Breast epithelium (tissue), 4 donors: ENCODE measurements at places on chromosomes 4 and X. TPM values are rescaled to one million over a fixed set of nuclear protein-coding genes. Genes with fewer than 3 reads are reported as not detected.

DNA sequence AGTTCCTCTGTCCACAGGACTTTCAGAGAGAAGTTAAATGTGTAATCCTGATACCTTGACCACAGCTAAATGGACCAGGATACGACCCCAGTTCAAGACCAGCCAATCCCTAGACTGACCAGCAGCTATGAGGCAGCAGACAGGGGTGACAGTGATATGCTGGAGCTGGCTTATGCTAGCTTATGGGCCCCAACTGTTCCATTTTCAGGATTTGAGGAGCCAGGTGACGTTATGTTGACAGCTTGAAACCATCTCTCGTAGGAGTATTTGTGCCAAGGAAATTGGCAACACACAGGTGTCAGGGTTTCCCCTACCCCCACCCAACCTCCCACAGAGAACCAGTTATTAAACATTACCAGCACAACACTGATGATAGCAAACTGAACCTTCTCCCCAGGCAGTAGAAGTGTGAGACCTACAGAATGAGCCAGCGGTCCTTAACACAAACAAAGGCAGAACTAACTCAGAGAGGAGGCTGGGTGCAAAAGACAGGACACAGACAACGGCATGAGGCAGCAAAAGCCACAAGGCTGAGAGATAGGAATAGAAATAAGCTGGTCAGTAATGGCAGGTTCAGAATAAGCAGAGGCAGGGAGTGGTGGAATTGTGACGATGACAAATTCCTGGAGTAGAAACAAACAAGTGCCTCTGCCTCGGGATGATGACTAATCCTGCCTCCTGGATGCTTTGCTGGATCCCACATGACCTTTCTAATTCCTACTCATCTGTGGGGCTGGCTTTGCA is 85.6 kb upstream of the CPEB2 start:
- no peak for DNase-seq

- DNase-seq: no peak
Measured at GRCh38 chrX:85620466-85620865, 241.0 kb upstream of the POF1B start.

GRCh38 chrX:134171661-134172587 is 65.1 kb upstream of the CCDC160 start:
- no peak for DNase-seq

DNA sequence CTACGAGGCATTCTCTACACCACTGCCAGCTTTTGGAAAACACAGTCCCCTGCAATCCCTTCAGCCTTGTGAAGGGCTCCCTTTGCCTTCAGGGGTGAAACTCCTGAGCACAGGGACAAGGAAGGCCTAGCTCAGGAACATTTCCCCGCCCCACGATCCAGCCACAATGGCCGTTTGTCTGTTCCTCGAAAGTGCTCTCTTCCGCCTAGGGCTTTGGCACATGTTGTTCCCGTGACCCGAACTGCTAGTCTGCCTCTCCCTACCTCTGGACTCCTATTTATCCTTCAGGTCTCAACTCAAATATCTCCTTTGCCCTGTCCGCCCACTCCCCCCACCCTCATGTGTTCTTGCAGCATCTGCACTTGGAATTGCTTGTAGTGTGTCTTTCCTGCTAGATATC is 12.1 kb downstream of the FGD1 start:
- peak; percentile 48 for DNase-seq

DNA sequence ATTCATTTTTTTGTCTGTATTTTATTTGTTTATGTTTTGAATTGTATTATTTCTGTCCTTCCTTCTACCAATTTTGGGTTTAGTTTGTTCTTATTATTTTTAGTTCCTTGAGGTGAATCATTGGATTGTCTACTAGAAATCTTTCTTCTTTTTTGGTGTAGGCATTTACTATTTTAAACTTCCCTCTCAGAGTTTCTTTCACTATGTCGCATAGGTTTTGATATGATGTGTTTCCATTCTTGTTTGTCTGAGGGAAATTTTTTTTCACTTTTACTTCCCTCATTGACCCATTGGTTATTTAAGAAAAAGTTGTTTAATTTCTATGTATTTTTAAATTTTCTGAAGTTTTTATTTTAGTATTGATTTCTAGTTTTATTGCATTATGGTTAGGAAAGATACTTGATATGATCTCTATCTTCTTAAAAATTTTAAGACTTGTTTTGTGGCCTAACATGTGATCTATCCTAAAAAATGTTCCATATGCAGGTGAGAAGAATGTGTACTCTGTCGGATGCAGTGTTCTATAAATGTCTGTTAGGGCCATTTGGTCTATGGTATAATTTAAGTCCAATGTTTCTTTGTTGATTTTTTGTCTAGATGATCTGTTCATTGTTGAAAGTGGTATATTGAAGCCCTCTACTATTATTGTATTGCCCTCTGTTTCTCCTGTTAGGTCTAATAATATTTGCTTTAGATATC is 68.8 kb downstream of the IL15 start:
- no peak for DNase-seq

DNA sequence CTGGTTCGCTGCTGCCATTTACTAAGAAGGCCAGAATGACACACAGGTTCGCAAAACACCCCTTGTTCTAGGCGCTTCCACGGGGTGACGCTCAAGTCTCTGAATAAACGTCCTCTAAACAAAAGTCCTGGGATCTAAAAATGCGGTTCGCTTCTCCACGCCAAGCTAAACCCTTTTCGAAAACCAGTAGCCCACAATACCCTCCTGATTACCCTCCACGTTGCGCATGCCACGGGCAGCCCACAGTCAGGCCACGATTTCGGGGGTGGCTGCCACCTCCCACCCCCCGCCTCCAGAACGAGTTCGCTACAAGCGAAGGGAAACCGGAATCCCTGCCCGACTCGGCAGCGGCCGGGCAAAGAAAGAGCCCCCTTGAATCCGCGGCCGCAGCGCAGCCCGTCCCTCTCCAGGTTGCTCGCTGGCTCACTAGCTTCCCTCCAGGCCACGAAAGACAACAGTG is 423 bp downstream of the RPL39 start:
- DNase-seq: peak; percentile 48

GRCh38 chr4:104447294-104447693 is 47.4 kb downstream of the CXXC4 start:
- DNase-seq: no peak

DNA sequence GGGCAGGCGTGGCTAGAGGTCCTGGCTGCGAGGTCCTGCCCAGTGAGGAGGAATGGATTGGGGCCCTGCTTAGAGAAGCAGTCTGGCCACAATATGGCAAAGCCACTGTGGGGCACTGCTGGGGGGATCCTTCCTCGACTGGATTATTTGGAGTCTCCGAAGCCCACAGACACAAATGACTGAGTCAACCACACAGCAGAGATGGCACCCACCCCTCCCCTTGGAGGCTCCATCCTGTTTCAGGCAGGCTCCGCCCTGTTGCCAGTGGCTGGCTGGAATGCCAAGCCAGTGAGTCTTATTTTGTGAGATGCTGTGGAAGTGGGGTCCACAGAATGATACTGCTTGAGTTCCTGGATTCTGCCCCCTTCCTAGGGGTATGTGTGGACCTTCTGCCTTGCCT is 363.9 kb downstream of the PPP1R2C start:
- no peak for DNase-seq

DNA sequence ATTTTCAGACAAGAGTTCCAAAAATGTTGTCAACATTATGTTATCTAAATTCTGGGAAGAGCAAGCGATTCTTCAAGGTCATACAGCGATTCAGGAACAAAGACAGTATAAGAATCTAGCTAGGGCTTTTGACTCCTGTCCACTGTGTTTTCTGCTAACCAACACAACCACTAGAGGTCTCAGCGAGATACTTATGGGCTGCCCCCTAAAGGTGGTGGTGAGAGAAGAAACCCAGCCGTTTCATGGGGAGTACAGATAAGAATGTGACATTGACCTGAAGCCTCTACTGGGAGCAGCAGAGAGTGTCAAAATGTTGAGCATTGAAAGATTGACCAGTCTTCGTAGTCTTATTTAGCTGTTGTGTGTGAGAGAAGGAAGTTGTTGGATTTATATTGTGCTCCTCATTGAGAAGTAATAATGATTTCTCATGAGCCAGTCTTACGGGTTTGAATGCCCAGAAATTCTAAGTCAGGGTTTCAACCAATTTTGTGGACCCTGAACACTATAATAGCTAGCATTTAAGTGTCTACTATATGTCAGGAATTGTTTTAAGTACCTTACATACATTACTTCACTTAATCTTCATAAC is 168.3 kb downstream of the SPRY1 start:
- DNase-seq: no peak

TBL1X gene
- 24.6 TPM for total RNA-seq

CSAG2 gene
- not detected for total RNA-seq

DNA sequence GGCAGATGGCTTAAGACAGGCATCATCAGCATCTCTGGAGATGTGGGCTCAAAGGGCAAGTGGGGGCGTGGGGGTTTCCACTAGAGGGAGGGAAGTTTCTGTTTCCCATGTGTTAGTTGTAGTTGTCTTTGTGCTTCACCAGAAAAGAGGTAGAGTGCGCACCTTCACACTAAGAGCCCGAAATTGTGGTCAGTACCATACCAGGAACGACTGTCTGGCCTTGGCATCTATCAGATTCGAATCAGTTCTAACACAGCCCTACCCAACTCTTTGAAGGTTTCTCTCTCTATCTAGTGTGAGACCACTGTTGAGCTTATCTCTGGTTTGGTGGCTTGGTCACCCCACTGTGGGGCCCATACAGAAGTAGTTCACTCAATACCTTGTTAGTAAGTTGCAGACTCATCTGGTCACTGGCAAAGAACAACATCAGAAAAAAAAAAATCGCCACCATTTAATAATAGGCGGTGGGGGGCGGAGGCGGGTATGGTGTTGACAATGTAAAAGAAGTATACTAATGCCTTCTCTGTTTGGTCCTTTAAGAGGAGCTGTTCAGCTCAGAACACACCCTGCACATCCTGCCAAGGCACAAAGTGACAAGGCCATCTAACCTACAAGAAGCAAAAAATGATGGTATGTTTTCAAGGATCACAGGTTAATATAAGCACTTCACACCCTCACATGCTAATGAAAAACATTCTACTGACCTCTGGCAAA is 71.1 kb downstream of the NYX start:
- DNase-seq: no peak

STBD1 gene
- 24.0 TPM for total RNA-seq

GRCh38 chr4:136017556-136017955 is 1514.7 kb downstream of the PCDH18 start:
- no peak for DNase-seq

FAM120C gene
- total RNA-seq: 12.4 TPM

DNA sequence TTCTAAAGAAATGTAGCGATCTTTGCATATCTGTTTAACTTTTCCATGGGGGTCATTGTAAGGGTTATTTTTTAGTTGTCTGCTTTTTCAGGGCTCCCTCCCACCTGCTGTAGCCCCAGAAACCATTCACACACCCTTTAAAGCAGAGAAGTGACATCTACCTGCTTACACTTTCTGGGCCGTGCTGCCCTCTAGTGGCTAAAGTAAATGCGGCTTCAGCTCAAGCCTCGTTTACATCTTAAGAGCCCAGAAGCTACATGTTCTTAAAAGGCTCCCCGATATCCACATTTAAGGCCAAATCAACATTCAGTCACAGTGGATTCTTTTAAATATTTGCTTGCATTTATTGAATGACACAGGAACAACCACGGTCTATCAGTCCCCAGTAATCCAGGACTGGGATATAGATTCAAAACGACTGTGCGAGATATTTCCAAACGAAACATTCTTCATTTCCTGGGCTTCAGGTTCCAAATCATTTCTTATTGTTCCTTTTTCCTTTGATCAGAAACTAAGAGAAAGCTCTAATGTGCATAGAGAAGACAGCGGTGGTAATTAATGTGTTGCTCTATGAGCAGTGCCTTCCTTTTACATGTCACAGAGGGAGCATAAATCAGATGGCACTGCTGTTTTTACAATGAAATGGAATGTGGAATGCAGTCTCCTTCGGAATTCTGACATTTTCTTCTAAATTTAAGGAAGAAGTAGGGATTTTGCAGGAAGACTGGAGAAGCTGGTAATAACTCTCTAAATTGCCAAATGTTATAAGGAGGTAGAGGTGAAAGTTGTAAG is 119.9 kb downstream of the RASGEF1B start:
- DNase-seq: no peak

DNA sequence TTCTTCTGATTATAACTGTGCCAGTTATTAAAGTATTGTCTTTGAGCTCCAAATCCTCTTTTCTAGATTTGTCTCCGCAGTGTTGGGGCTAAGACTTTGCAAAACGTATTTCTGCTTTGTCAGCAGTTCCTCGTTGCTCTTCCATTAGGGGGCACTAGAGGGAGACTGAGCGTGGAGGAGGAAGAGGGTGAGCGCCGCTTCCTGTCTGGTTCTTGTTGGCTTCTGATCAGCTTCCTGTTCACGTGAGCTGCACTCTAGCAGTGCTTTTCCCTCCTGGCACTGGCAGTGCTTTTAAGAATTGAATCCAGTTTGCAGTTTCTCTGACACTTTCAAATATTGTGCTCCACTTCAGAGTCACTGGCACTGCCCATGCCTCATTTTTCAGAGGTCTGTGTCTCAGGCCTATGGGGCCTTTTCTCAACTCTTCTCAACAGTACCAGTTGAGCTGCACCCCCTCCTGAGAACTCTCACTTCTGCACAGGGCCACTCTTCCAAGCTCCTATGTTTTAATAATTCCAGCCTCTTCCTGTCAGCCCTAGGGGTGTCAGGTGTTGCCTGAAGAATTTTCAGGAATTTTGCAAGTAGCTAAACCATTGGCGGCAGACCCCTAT is 54.4 kb upstream of the LCORL start:
- DNase-seq: no peak

DNA sequence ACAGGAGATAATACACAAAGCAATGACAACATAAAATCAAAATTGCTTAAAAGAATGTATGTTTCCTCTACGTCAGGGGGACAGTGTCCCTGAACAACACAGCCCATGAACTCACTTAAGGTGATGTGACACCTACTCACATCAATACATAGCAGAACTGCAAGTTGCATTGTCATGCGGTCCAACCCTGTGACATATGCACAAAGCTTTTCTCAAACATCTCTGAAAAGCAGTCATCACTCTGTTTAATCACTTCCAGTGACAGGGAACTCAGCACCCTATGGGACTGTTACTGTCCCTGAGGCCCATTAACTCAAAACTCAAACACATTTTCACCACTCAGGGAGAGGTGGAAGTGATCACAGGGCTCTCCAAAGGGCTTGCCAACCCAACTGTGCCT is 2.4 kb downstream of the STX18 start:
- DNase-seq: no peak

PAGE1 gene
- total RNA-seq: not detected

FGF2 gene
- total RNA-seq: 21.6 TPM

DNA sequence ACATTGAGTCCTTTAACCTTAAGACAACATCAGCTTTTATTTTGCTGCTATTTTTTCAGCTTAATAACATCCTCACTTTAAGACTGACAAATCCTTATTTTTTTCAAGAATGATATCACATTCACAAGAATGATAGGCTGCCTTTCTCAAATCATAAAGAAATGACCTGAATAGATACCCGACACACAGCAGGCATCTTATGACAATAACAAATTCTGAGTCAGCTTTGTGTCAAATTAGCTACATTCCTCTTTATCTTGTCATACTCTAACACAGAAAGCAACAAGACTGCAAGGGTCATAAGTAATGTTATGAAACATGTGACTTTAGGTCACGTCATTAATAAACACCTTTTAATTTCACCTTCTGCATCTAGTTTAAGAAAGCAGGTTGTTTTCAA is 2387.6 kb downstream of the PCDH7 start:
- no peak for DNase-seq

GRCh38 chr4:53235547-53235946 is 130.3 kb downstream of the SCFD2 start:
- no peak for DNase-seq
